ENCODE measurements at places on chromosomes 2 and 18. TPM values are rescaled to one million over a fixed set of nuclear protein-coding genes. Genes with fewer than 3 reads are reported as not detected.

GRCh38 chr2:170006587-170007325, 171.2 kb upstream of the MYO3B start:
- DNase-seq, result no peak
- H3K4me3 ChIP-seq, result no peak overlapping the region

DNA sequence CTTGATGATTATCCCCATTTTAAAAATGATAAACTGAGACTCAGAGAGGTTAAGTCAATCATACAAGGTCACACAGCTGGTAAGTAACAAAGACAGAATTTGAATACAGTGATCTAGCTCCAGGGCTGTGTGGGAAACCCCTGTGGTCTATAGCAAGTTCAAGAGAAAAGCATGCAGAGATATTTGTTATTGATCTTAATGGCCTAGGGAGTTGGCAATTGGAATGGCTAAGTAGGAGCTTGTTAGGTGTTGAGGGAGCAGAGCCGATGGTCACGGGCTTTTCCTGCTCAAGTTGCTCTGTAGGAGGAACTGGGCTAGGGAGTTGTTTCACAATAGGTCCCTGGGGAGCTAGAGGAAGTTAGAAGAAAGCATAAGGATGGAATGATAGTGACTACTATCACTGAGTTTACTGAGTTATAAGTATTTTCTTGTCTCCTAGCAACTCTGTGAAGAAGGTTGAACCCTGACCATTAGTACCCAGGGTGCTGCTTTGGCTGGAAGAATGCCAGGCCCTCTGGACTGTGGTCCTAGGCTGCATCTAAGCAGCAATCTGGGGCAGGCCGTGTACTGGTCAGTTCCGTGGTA, 30.0 kb downstream of the RNF125 start:
- no peak for DNase-seq
- H3K4me3 ChIP-seq, result no peak overlapping the region
- H3K36me3 ChIP-seq, result peaks cover 7% of the 10 kb centered on the region
- peak overlapping the region; percentile 47 for H3K27ac ChIP-seq

- H3K36me3 ChIP-seq, result no peaks in the 10 kb centered on the region
- no peak for DNase-seq
- no peaks in the 10 kb centered on the region for H3K27me3 ChIP-seq
- no peaks in the 10 kb centered on the region for H3K4me1 ChIP-seq
Measured at GRCh38 chr2:143830476-143830875, 689.4 kb downstream of the ZEB2 start.

DNA sequence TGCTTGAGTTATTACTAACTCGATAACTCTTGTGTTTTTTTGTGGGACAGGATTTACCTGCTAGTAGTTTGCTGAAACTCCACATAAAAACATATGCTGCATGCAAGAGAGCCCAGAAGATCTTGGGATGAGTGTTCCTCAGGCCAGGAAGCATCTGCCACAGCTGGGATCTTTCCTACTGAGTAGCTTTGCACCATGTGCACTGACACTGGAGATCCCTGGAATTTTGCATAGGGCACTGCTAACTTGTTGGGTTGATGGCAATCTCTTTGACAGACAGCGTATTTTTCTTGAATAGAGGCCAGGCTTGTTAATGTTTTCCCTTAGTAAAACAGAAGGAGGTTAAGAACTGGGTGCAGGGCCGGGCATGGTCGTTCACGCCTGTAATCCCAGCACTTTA, 808 bp upstream of the SERPINB11 start:
- H3K27me3 ChIP-seq, result no peaks in the 10 kb centered on the region
- DNase-seq, result no peak
- H3K36me3 ChIP-seq, result no peaks in the 10 kb centered on the region
- H3K27ac ChIP-seq, result no peak overlapping the region
- no peak overlapping the region for H3K4me3 ChIP-seq

- no peaks in the 10 kb centered on the region for H3K27me3 ChIP-seq
- H3K4me1 ChIP-seq, result peaks cover 11% of the 10 kb centered on the region
- no peaks in the 10 kb centered on the region for H3K36me3 ChIP-seq
- no peak for DNase-seq
- H3K27ac ChIP-seq, result no peak overlapping the region
- no peak overlapping the region for H3K4me3 ChIP-seq
Measured at GRCh38 chr18:48355276-48356115, 53.7 kb downstream of the ZBTB7C start.

DNA sequence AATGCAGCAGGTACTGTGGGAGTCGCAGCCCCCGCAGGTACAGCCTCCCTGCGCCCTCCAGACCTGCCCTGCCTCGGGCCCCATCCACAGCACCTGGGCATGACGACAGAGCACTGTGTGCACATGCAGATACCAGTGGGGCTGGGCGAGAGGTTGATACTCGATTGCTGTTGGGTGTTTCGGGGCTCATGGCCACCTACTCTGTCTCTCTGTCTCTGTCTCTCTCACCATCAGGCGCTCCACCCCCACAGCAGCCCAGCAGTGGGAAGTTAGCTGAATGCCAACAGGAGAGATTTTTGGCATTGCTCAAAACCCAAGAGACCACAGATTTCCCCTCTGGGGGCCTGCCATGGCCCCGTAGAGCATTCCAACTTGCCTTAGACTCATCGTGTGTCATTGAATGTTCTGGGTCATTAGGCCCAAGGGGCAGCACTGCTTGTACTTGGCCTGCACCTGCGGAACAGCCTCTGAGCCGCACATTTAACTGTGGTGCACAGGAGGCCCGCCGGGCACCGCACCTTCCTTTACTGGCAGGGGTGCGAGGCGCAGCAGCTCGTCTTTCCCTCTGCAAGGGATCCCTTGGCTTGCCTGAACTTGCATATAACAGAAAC, 18.8 kb downstream of the KCNIP3 start:
- no peak for DNase-seq
- no peaks in the 10 kb centered on the region for H3K27me3 ChIP-seq
- peaks cover 20% of the 10 kb centered on the region for H3K4me1 ChIP-seq
- no peaks in the 10 kb centered on the region for H3K36me3 ChIP-seq

Gene SLC4A5
- total RNA-seq, result 0.62 TPM
